ENCODE measurements at places on chromosomes 12 and 14. TPM values are rescaled to one million over a fixed set of nuclear protein-coding genes. Genes with fewer than 3 reads are reported as not detected.

SRRM4 gene
- total RNA-seq, result not detected

RNASE3 gene
- not detected for total RNA-seq

DIO2 gene
- 70.4 TPM for total RNA-seq

BHLHE41 gene
- total RNA-seq, result 2.6 TPM

HOXC10 gene
- total RNA-seq, result not detected
